ENCODE measurements at places on chromosomes 12 and 14. TPM values are rescaled to one million over a fixed set of nuclear protein-coding genes. Genes with fewer than 3 reads are reported as not detected.
A peak's percentile ranks its signal among the peaks of the same experiment; 100 is the strongest.

DNA sequence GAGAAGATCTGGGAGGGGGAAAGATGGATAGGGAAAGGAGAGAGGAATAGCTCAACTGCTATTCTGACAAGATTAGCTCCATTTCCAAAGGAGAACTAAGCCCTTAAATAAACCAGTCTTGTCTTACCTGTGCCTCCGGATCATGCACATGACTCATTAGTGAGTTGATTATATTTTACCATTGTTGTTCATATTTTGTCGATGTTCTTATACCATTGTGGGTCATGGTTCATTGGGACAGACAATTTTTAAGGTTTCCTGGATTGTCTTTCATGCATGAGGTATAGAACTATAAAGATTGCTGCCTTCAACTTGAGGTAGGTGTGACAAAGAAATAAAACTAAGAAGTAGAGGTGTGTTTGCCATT is 243.0 kb upstream of the ATP2B1 start:
- DNase-seq = no peak

DNA sequence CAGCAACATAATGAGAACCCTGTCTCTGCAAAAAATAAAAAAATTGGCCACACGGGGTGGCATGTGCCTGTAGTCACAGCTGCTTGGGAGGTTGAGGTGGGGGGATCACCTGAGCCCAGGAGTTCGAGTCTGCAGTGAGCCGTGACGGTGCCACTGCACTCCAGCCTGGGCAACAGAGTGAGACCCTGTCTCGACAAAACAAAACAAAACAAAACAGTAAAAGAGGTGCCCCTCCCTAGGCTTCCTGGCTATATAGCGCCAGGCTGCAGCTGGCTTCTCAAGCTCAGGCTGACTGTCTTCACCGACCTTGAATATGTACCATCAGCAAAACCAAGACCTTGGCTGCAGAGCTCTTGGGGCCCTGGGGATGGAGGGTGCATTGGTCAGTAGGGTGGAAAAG is 29.4 kb downstream of the TSPAN9 start:
- no peak for DNase-seq

DNA sequence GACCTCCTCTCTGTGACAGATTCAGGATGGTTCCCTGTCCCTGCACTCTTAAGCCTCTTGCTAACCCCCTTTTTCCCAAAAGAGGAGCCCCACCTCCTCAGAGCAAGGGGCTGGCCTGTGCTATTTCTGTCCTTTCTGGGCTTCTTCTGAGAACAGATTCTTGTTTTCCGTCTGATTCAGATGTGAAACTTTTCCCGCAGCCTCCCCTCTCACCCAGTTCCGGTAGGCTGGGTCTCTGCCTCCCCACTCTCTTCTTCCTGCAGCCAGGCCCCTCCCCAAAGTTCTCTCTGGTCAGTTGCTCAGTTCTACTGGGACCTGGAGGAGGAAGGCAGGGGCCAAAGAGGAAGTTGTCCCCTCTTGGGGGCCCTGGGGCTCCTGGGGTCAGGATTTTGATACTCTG is 11.8 kb downstream of the PDE1B start:
- DNase-seq = no peak

GRCh38 chr12:52615208-52615868 is 3.0 kb downstream of the KRT73 start:
- no peak for DNase-seq

GRCh38 chr14:96168581-96168980 is 36.1 kb upstream of the BDKRB2 start:
- DNase-seq = no peak

DNA sequence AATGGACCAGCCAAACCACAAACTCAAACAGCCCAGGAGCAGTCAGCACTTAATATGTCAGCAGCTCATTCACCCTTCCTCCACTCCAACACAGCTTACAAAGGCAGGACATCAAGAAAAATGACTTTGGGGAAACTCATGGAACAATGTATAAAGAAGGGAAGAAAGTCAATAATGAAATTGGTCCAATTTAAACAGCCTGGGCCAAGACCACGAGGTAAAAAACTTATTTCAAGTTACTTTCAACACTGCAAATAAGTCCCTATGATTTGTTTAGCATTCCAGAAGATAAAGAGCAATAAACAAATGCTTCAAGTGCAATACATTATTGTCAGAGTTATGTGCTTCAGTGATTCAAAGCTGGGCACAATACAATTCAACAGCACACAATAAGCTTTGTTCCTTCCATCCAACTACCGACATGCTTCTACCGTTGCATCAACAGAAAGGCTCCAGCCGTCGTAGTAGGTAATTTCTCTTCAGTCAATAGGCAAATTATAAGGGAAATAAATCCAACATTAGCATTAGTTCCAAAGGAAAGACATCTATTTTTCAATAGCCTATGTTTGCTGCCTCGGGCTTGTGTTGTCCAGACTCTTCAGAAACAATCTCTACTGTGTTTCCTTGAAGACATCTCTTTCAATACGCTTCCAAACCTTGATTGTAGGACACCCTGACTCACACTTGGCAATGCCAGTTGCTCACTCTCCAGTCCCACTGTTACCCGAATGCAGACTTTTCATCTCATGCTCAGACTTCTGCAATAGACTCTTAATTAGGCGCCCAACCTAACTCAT is 225.7 kb downstream of the NUAK1 start:
- DNase-seq = no peak

DNA sequence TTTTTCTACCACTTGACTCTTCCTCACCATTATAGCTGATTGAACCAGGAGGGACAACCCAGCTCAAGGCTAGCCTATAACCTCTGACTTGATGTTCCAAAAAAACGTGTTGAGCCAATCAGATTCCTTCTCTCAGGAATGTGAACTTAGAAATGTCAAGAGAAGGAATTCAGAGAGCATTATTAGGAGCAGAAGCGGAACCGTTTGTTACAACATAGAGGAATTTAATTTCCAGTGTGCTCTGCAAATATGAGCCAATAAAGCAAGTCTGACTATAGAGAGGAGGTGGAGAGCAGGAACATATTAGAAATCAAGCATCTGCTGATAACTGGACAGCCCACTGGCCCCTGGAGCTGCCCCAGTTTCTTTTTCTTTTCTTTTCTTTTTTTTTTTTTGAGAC is 15.3 kb upstream of the PELI2 start:
- no peak for DNase-seq

DNA sequence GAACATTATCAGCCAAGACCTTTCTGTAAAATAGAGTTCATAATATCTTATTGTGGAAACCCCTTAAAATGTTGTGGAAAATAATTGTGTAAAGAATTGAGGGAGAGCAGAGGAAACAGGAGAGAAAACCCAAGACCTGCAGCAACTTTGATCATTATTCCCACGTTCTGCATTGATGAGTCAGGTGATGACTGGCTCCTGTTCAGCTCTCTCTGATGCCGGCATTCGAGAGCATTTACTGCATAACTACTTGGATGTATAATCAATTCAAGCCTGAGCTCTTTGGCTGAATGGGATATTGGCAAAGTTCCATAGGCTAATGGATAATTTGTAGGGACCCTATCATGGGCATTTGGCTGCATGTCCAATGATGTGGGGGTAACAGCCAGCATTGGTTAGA is 176.3 kb upstream of the ARID2 start:
- DNase-seq = no peak

DNA sequence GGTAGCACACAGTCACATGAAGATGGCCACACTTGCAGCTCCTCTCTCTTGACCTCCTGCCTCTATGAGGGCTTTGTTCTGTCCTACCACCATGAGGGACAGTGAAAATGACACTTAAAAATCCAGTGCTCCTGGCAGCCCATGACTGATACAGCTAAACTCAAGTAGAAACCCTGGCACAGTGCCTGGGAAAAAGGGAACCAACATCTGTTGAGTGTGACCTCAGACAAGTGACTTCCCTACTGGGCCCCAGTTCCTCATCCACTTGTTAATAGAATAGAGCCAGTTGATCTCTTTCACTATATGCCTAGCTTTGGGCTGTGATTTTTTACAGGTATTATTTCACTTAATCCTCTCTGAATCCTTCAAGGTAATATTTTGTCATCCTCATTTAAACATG is 4.8 kb downstream of the GUCY2C start:
- DNase-seq = no peak

DNA sequence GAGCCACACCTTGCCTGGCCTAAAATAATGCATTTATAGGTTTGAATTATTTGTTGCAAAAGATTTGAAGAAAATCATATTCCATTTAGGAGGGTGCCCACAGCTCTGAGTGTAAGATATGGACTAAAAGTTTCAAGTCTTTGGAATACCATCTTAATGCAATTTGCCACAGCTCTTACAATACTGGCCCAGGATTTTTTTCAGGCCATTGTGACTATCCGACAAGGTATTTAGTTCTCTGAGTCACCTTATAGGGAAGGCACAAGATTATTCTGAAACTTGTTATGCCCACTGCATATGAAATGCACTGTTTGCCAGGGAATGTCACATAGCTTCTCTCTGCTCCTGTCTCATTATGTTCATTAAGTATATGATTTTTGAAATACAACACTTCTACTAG is 29.6 kb upstream of the SLC6A13 start:
- DNase-seq = no peak

GRCh38 chr14:74695406-74695805 is 17.5 kb downstream of the AREL1 start:
- no peak for DNase-seq

- DNase-seq = no peak
These were observed 455.8 kb downstream of the PCNX1 start for GRCh38 chr14:71362920-71363584.

DNA sequence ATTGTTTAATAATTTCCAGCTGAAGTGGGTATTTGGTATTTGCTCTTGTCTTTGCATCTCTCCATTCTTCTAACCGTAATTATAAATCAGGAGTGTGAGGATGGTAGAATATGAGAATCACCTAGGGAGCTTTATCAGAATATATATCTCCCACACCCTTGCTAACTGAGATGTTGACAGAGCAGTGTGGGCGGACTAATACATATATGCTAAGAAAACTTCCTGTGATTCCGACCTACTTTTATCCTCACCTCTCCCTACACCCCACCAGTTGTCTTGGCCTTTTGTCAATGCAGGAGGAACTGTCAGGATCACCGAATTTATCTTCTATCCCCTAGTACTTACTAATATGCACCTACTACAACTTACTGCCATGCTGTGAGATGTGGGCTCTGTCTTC is 14.7 kb upstream of the GNPNAT1 start:
- DNase-seq = no peak

- no peak for DNase-seq
These were observed 257.0 kb downstream of the ETNK1 start for GRCh38 chr12:22881878-22882385.

DNA sequence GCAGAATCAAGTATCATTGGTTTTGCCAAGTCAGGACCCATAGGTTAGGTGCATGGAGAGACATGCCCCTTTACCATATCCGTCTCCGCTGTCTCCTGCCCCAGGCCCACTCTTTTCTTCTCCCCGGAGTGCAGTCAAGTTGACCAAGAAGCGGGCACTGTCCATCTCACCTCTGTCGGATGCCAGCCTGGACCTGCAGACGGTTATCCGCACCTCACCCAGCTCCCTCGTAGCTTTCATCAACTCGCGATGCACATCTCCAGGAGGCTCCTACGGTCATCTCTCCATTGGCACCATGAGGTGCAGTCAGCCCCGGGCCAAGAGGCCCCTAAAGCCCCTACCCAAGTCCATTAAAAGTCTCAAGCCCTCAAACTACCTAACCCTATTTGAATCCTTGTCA is 5.0 kb downstream of the GLI1 start:
- no peak for DNase-seq

- no peak for DNase-seq
These were observed 5.4 kb upstream of the DCP1B start for GRCh38 chr12:2009623-2010022.

GRCh38 chr14:55430024-55430690 is 10.3 kb downstream of the TBPL2 start:
- DNase-seq = peak; percentile 45

DNA sequence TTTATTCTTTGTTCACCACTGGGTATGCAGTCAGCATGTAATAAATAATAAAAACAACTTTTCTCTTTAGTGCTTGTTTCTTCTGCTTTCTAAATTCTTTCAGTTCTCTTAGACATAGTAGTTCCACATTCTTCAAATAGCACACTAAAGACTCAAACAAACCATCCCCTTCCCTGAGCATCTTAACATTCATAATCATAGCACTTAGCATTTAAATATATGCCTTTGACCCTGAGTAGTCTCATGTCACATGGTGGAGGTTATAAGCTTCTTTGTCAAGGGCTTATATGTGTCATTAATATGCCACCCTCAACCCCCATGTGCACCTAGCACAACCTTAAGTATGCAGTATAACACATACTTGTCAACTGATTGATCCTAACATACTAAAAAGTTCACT is 212.7 kb downstream of the PHLDA1 start:
- DNase-seq = no peak

DNA sequence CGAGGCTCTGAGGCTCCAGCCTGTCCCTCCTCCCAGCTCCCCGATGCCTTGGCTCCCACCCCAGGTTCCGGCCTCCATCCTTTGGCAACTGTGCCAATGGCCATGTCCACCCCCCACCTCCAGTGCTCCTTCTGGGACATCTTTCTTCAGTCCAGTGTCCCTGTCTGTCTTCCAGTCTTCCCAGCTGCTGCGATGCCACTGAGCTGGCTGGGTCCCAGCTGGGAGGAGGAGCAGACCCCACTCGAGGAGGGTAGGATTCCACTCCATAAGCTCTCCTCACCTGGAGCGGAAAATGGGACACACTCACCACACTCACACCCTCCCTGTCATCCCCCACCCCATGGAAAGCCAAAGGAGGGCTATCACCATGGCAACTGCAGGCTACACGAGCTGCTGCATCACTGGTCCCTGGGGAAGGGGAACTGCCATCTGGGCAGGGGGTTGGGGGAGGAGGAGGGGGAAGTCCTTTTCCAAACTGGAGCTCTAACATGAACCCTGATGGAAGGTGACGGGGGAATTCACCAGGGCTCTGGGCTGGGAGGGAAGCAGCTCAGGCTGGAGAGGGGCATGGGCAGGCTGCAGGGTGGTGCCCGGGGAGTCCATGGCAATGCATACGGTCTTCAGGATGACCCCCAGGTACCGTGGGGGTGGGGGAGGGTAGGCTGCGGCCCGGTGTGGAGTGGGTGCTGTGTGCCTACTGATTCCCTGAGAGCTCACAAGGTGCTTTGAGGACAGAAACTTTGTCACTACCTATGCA is 94.3 kb downstream of the LRRC74A start:
- DNase-seq = no peak

Gene FOXA1
- 8.2 TPM for total RNA-seq

Gene CLEC7A
- 0.07 TPM for total RNA-seq

Gene SOAT2
- total RNA-seq = not detected

Gene KRT77
- total RNA-seq = not detected

Gene GPRC5D
- total RNA-seq = not detected

Gene ADGRD1
- not detected for total RNA-seq

Gene EPYC
- not detected for total RNA-seq

Gene ALX1
- 0.21 TPM for total RNA-seq

Gene CDH24
- 7.0 TPM for total RNA-seq

Gene SERPINA6
- 0.07 TPM for total RNA-seq

Measured in kidney epithelial cell (primary cell).